ENCODE measurements at places on chromosomes 6 and 20.

- peak; percentile 35 for DNase-seq
Observed at GRCh38 chr6:157264701-157265100, 58.6 kb downstream of the TMEM242 start.

- no peak for DNase-seq
Observed at GRCh38 chr6:7706269-7706668, 19.6 kb upstream of the BMP6 start.

- peak; percentile 81 for DNase-seq
Observed at GRCh38 chr6:14881398-14881797, 364.5 kb upstream of the JARID2 start.

DNA sequence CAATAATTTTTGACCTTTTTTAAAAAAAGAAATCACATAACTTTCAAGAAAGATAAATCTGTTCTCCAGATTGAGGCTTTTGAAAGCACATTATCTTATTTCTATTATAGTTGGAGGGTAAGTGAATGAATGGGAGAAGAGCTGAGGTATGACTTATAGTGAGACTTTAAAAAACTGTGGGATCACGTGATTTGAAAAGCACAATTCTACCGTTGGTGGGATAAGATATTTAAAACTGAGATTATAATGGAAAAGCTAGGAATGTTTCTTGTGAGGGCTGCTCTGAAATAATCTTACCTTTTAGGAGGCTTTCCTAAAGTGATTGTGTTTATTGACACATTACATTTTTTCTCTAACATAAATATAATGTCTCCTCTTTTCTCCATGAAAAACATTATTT lies 9.5 kb upstream of the OPN5 start:
- DNase-seq: no peak

- peak; percentile 70 for DNase-seq
Observed at GRCh38 chr6:30793521-30794194, 49.3 kb upstream of the IER3 start.

- DNase-seq: no peak
Observed at GRCh38 chr20:18197382-18198070, 59.9 kb downstream of the KAT14 start.

- no peak for DNase-seq
Observed at GRCh38 chr6:14765106-14765505, 480.8 kb upstream of the JARID2 start.

DNA sequence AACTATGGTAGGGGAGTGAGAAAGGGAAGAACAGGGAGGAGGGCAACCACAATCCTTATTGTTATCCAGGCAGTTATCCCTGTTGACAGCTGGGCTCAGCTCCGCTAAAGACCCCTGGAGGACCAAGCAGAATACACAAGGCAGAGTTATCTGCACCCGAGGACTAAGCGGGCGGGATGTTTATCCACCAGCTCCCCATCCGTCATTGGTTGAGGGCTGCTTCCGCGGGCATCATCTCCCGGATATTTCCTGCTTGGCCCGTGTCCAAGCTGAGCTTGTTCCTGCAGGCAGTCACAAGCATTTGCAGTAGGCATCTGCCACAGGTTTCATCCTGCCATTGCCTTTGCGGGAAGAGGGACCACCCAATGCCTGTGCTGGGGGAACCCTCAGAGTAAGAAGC lies 102.1 kb downstream of the DLGAP4 start:
- no peak for DNase-seq

DNA sequence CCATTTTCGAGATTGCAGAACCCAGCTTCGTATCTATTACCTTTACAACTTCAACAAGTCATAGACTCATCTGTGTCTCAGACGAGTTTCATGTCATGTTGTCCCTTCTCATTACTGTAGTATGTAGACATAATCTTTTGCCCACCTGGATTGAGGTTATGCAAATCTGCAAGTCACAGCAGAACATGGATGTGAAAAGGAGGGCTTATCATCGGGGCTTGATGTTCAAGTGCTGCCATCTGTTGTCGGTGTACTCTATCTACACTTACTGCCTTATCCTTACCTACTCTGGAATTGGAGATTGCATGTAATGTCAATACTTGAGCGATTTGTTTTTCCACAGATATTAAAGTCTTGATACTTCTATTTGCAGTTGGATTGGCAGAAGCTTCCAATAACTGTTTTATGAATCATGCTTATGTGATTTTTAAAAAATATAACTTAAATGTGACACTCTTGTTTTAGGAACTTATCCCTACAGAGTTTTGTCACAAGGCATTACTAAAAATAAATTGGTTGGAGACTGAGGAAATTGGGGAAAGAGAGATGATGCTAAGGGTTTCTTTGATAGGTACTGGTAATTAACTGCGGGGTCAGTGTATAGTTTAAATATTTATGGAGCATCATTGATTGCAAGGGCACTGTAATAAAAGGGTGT lies 3.0 kb upstream of the GOPC start:
- DNase-seq: peak; percentile 79

DNA sequence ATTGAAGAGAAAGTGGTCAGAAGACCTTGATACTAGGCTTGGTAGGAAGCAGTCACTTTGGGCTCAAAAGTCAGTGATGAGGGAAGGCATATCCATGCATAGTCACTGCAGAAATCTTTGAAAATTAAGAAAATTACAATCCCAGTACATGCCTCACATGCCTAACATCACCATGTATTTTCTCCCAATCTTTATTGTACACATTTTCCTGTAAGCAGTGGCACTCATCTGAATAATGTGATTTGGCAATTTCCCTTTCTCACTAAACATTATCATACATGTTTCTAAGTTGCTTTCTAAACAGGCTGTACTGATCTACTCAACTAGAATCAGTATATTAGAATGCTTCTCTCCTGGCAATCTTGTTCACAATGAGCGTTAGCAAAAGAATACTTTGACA lies 280.7 kb upstream of the SUPT3H start:
- DNase-seq: no peak

DNA sequence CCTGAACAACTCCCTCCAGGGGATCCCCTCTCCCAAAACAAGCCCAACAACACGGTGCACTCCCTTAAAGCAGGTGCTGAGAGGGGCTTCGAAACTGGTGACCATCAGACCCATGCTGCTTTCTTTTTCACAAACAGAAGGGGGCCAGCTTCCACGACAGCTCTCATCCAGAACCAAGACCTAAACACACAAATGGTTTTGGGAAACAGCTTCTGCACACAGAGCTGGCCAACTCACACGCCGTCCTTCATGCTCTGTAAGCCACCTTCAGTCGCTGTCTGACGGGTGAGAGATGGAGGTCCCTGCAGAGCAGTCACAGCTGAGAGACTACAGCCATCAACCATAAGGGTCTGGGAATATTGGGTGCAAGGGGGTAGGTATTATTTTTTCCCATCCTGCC lies 76.3 kb downstream of the ZMYND8 start:
- no peak for DNase-seq

DNA sequence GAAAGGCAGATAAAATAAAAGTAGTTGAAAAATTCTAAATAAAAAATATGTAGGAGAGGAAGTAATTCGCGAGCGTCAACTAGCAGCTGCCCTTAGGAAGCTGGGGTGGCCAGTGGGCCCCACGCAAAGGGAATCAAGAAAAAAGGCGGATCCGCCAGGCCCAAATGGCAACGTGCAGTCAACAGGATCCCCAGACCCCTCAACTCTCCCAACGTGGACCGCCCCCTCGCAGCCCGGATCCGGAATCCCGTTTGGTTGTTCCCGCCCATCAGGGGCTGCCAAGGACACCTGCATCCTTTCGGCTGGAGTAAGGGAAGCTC lies 296 bp downstream of the DZANK1 start:
- DNase-seq: no peak

GRCh38 chr6:16884526-16884925 lies 123.3 kb upstream of the ATXN1 start:
- no peak for DNase-seq

DNA sequence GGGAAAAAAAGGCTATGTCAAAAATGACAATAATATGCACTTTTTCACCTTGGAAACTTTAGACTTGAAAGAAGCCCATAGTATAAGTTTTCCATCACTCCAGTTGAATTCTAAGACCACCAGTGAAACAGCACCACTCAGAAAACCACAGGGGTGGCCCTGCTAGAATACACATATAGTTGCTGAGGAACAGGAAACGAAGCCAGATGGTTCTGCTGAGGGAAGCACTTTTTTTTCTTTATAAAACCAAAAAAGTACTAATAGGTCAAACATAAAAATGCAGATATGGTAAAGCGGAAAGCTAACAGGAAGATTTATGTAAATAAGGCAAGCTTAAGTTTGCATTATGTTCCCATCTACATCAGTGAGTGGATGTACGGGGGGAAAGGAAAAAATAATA lies 303.9 kb downstream of the FOXC1 start:
- DNase-seq: no peak

DNA sequence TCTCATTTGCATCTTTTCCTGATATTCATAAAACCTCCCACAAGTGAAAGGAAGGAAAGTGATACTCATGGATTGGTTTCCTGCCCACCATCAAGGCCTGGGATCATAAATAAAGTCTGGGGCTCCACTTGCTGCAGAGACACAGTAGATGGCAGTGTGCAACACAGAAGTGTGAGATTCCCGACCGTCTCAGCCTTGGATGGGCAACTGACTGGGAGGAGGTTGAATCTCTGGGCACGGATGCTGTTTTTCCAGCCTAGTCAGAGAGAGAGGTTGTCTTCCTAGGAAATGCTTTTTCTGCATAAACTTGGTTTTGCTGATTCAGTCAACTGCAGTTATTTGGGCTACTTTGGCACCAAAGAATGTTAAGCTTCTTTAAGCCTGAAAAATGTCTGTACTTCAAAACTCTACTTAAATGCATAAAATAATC lies 9.9 kb upstream of the RFPL4B start:
- DNase-seq: peak; percentile 81

GRCh38 chr6:27281105-27281539 lies 31.0 kb downstream of the POM121L2 start:
- DNase-seq: no peak

DNA sequence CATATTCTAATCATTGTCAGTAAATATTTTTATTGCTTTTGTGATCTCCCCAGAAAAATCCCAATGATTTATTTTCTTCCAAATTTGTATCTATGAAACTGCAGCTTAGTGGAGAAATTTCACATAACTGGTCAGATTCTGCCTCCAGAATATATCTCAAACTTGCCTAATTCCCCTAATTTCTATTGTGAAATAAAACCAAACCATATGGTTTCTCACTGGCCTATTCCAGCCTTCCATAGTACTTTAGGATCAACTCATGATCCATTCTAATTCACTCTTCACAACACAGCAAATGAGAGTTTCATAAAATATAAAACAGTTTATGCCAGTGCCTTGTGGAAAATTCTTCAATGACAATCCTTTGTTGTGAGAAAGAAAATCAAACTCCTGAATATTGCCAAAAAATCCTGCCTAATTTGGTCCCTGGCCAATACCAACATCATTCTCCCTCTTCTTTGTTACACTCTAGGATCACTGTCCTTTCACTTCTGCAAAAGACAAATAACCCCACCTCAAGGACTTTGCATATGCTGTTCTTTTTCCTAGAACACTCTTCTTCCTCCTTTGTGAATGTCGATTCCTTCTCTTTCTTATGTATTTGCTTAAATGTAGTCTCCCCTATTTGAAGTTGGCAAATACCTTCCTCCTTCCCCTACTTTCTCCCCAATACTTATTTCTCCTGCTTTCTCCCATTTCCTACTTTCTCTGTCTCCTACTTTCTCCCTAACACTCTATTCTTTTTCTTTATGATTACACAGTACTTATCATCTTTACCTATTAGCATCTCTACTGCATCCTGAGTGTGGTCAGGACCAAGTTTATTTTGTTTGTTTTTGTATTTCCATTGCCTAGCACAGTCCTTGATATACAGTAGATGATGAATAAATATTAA lies 587.5 kb downstream of the RFPL4B start:
- no peak for DNase-seq

DNA sequence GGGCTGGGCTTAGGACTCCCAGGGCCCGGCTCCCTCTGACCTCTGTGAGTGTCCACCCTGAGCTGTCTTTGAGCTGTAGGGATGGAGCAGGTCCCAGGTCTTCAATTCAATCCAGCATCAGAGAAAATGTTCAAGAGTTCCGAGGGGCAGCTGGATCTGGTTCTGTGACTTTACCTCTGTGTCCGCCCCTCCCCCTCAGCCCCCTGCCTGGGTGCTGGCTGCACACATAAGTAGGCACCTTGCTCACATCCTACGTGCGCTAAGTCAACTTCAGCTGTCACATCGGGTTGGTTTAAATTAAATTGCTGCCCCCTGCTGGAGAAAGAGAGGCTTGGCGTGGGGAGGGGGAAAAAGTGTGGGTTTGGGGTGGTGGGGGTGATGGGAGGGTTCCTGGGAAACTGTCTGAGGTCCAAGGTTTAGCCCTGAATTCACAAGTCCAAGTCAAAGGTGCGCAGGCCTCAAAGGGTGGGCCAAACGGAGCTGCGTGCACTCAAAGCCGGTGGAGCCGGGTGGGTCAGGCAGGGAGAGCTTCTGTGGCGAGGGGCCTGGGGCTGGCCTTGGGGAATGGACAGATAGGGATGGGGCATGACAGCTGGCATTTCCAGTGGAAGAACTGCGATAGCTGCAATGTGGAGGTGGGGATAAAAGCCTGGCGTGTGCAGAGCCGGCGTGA lies 3.0 kb downstream of the WFDC5 start:
- no peak for DNase-seq

DNA sequence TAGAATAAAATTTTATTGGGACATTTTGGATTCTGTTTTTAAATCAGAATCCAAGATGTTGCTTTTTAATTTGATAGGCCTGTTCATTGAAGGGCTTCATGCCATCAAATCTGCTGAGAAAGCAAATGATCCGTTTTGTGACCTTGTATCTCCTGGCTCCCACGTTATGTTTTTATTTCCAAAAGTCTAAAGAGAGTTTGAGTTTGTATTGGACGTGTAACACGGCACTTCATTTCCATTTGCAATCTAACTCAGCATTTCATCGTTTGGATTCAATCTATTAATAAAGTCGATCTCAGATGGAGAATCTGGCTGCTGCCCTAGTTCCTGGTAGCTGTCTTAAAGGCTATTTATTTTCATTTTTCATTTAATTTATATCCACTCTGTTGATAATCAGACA lies 17.0 kb downstream of the KIF25 start:
- DNase-seq: no peak

DNA sequence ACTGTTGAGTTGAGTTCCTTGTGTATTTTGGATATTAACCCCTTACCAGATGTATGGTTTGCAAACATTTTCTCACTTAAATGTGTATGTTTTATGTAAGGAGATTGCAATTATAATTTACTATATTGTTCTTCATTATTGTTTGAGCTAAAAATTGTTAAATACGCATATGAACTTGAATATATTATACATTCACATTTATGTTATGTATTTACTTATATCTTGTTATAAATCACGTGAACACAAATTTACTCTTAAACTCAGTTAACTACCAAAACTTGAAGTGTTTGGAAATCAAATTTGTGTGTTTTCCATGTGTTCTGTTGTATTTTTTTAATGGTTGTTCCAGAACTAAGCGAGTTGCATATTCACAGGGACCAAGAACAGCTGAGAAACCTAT lies 18.3 kb downstream of the CDC40 start:
- DNase-seq: no peak

GRCh38 chr20:63191400-63191799 lies 24.5 kb downstream of the YTHDF1 start:
- DNase-seq: no peak

DNA sequence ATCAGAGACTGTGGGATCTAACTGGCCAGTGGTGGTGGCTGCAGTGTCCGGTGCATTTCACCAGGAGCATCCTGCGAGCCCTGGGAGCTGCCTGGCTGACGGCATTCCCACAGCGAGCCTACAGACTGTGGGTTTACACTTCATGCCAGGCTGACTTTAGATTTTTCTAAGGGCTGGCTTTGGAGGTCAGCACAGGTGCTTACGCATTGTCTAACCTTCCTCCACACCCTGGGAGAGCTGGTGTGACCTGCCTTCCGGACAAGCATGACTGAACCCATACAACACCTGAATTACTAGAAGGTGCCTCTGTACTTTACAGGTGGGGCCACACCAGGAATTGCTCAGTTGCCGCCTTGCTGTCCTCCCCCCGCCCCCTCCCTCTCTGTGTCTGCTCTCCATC lies 96.2 kb downstream of the RREB1 start:
- DNase-seq: no peak
